Activated CD8-positive, alpha-beta memory T cell treated with anti-CD3 and anti-CD28 coated beads, Interleukin-2, amount 10 ng/mL, durations not matched to agents 7 days and 5 days (primary cell): ENCODE measurements at places on chromosomes 2 and 18.

GRCh38 chr2:28471214-28471613, 24.6 kb upstream of the PLB1 start:
- DNase-seq: no peak

DNA sequence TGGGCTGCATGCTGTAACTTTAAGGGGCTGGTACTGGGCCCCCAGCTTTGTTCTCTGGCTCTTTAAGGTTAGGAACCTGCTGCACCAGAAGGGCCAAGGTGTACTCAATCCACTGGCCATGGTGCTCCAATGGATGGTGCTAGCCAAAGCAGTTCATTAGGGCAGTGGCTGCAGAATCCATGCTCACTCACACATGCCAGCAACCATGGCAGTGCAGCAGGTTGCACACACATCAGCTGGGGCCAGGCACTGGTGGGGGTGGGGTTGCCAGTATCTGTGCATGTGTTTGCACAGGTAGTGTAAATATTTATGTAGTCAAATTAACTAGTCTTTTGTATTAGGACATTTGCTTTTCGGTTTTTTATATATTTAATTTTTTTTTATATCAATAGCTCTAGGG, 228.3 kb upstream of the EPC2 start:
- DNase-seq: no peak

- no peak for DNase-seq
Observed at GRCh38 chr2:100699131-100699530, 120.8 kb upstream of the NPAS2 start.

DNA sequence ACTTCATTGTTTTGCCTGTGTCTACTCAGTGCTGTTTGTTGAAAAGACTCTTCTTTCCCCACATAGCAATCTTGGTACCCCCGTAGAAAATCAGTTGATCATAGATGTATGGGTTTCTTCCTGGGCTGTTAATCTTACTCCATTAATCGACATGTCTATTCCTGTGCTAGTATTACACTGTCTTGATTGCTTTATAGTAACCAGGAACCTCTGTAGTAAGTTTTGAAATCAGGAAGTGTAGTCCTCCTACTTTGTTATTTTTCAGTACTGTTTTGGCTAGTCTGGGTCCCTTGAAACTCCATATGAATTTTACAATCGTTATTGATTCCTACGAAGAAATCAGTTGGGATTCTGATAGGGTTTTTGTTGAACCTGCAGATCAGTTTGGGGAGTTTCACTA, 78.8 kb upstream of the FAM136A start:
- DNase-seq: no peak
